Endothelial cell (in vitro differentiated cells): ENCODE measurements at places on chromosomes 11 and 22.

DNA sequence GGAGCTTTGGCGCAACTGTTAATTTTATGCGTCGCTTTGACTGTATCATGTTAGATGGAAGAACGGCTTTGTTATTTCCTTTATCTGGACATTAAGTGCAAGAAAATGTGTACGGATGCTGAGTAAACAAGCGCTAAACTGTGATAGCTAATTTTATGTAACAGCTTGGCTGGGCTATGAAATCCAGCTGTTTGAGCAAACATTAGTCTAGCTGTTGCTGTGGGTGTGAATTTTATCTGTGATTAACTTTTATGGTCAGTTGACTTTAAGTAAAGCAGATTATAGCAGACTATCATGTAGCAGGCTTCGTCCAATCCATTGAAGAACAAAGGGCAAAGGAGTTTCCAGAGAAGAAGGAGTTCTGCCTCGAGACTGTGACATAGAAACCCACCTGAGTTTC lies 14.0 kb downstream of the OR8A1 start:
- H3K27me3 ChIP-seq = no peaks in the 10 kb centered on the region
- peaks cover 30% of the 10 kb centered on the region for H3K4me1 ChIP-seq
- no peaks in the 10 kb centered on the region for H3K36me3 ChIP-seq
- H3K27ac ChIP-seq = no peak overlapping the region

DNA sequence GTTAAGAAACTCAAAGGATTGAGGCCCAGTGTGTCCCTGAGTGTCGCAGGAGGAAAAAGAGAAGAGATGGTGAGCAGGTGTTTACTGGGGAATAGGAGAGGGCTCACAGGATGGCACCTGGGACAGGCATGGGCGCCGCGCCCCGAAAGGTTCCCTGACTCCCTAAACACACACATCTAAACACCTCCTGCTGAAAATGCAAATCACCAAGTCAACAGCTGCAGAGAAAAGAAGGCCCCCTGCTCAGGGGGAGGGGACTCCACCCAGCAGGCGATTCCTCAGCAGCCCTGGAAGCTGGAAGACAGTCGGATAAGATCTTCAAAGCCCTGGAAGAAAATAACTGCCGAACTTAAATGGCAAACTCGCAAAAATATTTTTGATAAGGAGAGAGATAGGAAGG lies 377.2 kb downstream of the BRD1 start:
- no peak for DNase-seq
- no peak overlapping the region for H3K27ac ChIP-seq
- H3K4me1 ChIP-seq = peaks cover 4% of the 10 kb centered on the region
- no peaks in the 10 kb centered on the region for H3K36me3 ChIP-seq

DNA sequence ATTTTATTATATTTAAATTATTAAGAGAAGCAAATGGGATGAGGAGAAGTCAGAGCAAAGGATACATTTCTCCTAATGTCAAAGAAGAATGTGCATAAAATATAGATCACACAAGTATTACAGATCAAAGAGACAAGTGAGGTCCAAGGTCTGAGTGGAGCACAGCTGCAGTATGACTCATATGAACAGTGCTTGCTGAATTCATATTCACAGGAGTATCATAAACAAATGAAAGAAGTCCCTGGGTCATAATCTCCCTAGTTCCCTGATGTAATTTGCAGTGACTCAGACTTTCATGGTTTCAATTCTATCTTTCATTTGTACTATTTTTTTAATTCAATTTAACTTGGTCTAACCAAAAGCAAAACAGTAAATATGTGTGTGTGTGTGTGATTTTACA lies 499.0 kb upstream of the CCDC179 start:
- no peaks in the 10 kb centered on the region for H3K4me1 ChIP-seq
- peaks cover 1% of the 10 kb centered on the region for H3K27me3 ChIP-seq
- no peaks in the 10 kb centered on the region for H3K36me3 ChIP-seq
- no peak overlapping the region for H3K4me3 ChIP-seq

- H3K27me3 ChIP-seq = peaks cover 1% of the 10 kb centered on the region
- no peaks in the 10 kb centered on the region for H3K4me1 ChIP-seq
- H3K36me3 ChIP-seq = no peaks in the 10 kb centered on the region
- H3K27ac ChIP-seq = no peak overlapping the region
- no peak overlapping the region for H3K4me3 ChIP-seq
These were observed 160.1 kb upstream of the ZC3H12C start for GRCh38 chr11:109933126-109933525.
